Thyroid gland (tissue), 4 donors: ENCODE measurements at places on chromosomes 1 and 21. TPM values are rescaled to one million over a fixed set of nuclear protein-coding genes. Genes with fewer than 3 reads are reported as not detected.

The CD160 gene
- not detected for total RNA-seq

GRCh38 chr1:39016604-39017171 lies 9.5 kb upstream of the NDUFS5 start:
- H3K36me3 ChIP-seq = no peaks in the 10 kb centered on the region
- H3K4me1 ChIP-seq = no peaks in the 10 kb centered on the region
- no peak for DNase-seq
- H3K4me3 ChIP-seq = no peak overlapping the region

- H3K4me1 ChIP-seq = peaks cover 6% of the 10 kb centered on the region
- DNase-seq = peak; percentile 70
- no peak overlapping the region for H3K27ac ChIP-seq
Observed at GRCh38 chr1:21468599-21468998, 28.7 kb downstream of the NBPF3 start.

DNA sequence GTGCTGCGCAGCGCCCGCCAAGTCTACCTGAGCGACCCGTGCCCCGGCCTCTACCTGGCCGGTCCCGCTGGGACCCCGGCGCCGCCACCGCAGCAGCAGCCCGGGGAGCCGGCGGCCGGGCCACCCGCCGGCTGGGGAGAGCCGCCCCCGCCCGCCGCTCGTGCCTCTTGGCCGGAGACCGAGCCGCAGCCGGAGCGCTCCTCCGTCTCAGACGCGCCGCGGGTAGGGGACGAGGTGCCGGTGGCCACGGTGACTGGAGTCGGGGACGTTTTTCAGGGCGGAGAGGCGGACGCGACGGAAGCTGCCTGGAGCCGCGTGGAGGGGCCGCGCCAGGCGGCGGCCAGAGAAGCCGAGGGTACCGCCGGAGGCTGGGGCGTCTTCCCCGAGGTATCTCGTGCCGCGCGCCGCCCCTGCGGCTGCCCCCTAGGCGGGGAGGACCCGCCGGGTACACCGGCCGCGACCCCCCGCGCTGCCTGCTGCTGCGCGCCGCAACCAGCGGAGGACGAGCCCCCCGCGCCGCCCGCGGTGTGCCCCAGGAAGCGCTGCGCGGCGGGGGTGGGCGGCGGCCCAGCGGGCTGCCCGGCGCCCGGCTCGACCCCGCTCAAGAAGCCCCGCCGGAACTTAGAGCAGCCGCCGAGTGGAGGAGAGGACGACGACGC lies 646 bp downstream of the IER5 start:
- peak; percentile 46 for DNase-seq
- peak overlapping the region; percentile 56 for H3K27ac ChIP-seq
- H3K4me3 ChIP-seq = peak overlapping the region; percentile 70
- H3K4me1 ChIP-seq = peaks cover 8% of the 10 kb centered on the region

DNA sequence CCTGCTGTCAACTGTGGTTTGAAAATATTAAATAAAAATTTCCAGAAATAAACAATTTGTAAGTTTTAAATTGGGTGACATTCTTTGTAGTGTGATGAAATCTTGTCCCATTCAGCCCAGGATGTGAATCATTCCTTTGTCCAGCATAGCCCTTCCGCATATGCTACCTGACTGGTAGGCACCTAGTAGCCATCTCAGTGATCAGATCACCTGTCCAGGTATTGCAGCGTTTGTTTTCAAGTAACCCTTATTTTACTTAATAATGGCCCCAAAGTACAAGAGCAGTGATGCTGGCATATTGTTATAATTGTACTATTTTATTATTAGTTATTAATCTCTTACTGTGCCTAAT lies 351.6 kb upstream of the B3GALT2 start:
- H3K4me1 ChIP-seq = no peaks in the 10 kb centered on the region
- DNase-seq = no peak
- H3K27ac ChIP-seq = no peak overlapping the region
- H3K36me3 ChIP-seq = no peaks in the 10 kb centered on the region
- H3K27me3 ChIP-seq = no peaks in the 10 kb centered on the region

The SYDE2 gene
- 19.7 TPM for total RNA-seq

DNA sequence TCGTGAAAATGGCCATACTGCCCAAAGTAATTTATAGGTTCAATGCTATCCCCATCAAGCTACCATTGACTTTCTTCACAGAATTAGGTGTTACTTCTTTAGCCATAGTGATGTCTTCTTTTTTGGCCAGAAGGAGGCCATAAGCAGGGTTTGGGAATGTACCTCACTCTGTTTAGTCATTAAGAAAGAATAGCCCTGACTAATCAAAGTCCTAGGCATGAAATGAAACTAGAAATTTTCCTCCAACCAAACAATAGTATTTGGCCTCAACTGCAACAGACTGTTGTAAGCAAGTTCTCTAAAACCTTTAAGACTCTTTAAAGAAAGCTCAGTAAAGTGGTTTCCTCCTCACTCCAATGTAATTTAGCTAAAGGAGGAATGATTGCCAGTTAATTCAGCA lies 163.9 kb downstream of the AKT3 start:
- H3K4me1 ChIP-seq = no peaks in the 10 kb centered on the region
- H3K27ac ChIP-seq = no peak overlapping the region
- H3K4me3 ChIP-seq = no peak overlapping the region
- H3K27me3 ChIP-seq = no peaks in the 10 kb centered on the region
- H3K36me3 ChIP-seq = no peaks in the 10 kb centered on the region
- DNase-seq = no peak

GRCh38 chr1:110787328-110788071 lies 85.4 kb upstream of the CD53 start:
- DNase-seq = no peak
- H3K27me3 ChIP-seq = no peaks in the 10 kb centered on the region
- no peaks in the 10 kb centered on the region for H3K4me1 ChIP-seq
- H3K4me3 ChIP-seq = no peak overlapping the region
- no peaks in the 10 kb centered on the region for H3K36me3 ChIP-seq
- H3K27ac ChIP-seq = no peak overlapping the region
